Stimulated activated CD8-positive, alpha-beta memory T cell treated with anti-CD3 and anti-CD28 coated beads, Interleukin-2, amount 100 ng/mL, for 1 hour (primary cell): ENCODE measurements at places on chromosomes 5 and 9.

DNA sequence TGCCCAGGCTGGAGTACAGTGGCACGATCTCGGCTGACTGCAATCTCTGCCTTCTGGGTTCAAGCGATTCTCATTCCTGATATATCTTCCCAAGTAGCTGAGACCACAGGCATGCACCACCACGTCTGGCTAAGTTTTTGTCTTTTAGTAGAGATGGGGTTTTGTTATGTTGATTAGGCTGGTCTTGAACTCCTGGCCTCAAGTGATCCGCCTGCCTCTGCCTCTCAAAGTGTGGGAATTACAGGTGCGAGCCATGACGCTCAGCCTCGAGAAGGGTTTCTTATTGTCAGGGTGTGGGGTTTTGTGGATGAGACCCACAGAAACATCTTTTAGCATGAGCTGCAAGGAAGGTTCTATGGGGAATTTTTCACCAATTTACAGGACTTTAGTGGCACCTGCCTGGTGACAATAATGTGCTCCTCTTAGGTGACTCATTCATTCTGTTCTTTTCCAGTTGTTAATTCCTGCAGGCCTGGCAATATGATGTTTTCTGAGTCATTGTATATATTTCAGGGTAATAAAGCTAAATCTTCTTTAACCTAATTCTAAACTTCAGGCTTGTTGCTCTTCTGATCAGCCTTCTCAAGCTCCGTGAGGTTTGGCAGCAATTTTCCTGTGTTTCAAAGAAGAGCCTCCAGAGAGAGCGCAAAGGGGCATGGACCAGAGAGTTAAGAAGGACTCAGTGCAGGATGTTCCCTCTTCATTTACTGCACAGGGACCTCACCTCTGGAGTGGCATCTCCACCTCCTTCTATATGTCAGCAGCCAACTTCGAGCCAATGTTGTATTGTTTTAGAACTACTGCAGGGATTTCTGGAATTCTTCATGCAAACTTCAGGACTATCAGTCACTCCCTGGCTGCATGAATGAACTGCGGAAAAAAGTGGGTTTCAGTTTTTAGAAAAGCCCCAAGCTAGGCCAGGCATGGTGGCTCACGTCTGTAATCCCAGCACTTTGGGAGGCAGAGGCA, 77.8 kb upstream of the ZNF618 start:
- DNase-seq, result no peak

- DNase-seq, result no peak
Measured at GRCh38 chr9:911005-911404, 65.5 kb upstream of the DMRT3 start.

DNA sequence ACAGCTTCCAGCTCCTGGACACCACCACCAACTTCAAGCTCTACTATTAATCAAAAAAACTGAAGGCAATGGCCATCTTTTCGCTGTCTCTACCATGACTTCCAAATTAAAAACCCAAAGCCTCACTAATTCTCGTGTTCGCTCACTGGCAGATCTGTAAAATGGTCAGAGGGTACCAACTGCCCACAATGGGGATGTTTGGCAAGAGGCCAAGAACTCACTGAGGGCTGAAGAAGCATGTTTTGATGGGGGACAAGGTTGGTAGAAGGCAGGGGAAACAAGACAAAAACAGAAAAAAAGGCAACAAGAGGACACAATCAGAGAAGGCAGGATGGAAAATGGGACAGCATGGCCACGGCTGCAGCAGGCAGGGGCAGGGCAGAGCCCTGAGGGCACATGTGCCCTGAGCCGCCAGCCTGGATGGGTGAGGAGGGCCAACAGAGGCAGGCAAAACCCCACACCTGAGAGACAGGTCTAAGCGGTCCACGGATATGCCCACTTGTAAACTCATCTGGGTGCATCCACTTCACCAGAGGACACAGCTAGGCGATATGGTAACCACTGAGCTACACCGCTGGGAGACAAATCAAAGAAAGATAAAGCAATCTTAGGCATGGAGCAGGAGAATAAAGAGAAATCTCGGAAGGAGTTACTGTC, 50.3 kb downstream of the PFDN1 start:
- no peak for DNase-seq

- DNase-seq, result no peak
Measured at GRCh38 chr5:134093351-134093750, 21.1 kb upstream of the TCF7 start.

- DNase-seq, result no peak
Measured at GRCh38 chr9:14866200-14866749, 44.0 kb downstream of the FREM1 start.

DNA sequence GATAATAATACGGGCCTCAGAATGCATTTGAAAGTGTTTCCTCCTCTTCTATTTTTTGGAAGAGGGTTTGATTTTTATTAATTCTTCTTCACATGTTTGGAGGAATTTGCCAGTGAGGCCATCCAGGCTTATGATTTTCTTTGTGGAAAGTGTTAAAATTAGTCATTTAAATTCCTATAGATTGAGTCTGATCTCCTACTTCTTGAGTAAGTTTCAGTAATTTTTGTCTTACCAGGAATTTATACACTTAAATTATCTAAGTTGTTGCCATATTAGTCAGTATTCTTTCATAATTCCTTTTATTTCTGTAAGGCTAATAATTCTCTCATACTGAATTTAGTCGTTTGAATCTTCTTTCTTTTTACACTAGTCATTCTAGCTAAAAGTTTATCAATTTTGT, 25.2 kb upstream of the HAPLN1 start:
- no peak for DNase-seq

- no peak for DNase-seq
Measured at GRCh38 chr9:104871961-104872527, 55.9 kb downstream of the ABCA1 start.

- no peak for DNase-seq
Measured at GRCh38 chr5:9713356-9713755, 83.2 kb upstream of the TAS2R1 start.

- no peak for DNase-seq
Measured at GRCh38 chr9:20333991-20334390, 288.3 kb downstream of the MLLT3 start.

- no peak for DNase-seq
Measured at GRCh38 chr5:162466011-162466410, 398.4 kb downstream of the GABRG2 start.

DNA sequence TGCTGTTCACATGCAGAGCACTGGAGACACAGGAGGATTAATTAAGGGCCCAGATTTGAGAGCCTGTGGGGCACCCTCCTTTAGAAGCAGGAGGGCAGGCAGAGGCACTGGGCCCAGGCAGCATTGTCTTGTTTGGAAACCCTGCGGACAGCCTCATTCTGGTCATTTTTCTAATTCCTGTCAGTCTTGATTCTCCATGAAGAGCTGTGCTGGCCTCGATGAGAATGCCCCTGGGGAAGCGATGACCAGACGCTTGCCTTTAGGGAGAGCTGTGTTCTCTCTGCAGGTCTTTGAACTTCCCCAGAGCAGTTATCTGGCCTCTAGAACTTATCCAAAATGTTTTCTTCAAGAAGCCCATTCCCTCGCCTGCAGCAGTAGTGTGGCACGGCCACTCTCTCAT, 117.8 kb upstream of the PTCH1 start:
- no peak for DNase-seq

DNA sequence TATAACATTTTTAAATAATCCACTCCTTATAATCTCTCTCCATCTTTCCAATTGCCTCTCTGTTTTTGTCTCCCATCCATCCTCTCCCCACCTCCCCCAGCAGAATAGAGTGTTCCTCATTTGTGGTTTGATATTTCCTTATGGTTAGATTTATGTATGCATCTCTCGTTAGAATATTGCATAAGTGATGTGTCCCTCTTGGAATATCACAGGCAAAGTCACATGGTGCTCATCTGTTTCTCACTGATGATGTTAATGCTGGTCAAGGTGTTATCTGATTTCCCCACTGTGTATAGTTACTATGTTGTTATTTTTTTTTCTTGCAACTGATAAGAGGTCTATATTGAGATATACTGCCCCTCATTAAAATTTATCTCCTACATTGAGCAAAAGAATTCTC, 3.1 kb upstream of the LRRC70 start:
- no peak for DNase-seq

DNA sequence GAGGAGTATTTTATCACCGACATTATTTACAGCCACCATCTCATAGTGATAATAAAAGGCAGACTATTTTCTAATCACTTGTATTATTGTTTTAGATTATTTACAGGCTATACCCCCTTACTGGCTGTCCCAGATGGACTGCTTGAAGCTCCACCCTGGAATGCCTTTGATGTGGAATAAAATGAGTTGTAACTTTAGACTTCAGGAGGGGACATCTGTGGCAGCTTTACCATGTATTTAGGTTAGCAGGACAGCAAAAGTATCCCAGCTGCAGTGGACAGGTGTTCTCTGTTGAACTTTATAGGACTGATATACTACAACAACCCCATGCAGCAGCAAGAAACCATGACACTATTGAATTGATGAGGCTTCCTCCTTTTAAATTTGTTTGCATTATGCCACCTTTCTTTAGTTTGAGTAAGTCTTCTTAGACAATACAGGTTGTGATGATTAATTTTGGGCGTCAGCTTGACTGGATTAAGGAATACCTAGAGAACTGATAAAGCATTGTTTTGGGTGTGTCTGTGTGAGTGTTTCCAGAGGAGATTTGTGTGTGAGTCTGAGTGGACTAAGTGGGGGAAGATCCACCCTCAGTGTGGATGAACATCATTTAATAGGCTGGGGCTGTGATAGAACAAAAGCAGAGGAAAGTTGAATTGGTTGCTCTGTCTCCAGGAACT, 29.2 kb upstream of the C9orf57 start:
- no peak for DNase-seq

DNA sequence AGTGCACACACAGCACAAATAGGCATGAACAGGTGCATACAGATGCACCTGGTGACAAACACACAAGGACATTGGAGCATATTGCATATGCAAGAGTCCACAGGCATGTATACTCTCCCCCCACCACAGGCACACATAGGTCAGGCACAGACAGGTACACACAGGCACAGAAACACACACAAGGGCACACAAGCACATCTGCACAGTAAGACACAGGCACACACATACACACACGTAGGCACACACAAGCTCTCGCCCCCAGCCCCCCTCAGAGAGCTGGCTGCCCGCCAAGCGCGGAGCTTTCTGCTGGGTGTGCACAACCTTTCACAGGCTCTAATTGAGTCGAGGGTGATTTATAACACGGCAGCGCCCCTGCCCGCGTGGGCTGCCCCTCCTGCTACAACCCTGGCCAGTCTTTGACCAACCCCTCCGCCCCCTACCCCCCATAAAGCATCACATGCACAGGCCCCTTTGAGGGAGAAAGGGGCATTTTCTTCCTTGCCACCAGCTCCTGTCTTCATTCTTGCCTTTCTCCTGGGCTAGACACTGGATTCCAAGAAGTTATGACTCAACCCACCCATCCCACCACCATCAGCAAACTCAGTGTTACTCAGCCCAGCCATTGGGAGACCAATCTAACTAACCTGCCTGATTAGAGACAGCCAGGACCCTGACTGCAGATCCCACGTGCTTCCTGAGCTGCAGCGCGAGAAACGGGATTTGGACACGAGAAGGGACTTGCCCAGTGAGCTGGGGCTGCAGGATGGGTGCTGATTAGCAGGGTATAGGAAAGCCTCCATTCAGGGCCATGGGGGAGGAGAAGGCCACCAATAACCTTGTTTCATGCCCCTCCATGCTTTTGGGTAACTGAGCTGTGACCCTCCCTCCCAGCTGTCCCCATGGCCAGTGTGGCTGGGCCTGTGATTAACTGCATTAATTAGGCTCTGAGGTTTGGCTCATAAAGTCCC, 42.8 kb upstream of the PSD2 start:
- DNase-seq, result no peak

DNA sequence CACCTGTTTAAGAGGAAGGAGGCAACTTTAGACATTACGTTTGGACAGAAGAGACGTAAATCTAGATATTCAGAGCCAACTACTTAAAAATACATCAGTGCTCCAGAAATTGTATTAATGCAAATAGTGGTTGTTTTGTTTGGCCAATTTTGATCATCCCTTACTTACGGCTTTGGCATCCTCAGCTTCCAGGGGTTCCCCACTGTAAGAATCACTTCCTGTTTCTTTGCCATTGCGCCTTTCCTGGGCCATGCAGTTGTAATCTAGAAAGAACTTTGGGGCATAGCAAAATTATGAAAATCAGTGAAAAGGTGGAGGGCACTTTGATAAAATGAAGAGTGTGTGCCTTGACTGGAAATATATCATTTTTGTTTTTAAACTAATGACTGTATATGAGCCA, 537.2 kb upstream of the TLE4 start:
- DNase-seq, result no peak

GRCh38 chr5:1208743-1209488, 7.5 kb downstream of the SLC6A19 start:
- no peak for DNase-seq

DNA sequence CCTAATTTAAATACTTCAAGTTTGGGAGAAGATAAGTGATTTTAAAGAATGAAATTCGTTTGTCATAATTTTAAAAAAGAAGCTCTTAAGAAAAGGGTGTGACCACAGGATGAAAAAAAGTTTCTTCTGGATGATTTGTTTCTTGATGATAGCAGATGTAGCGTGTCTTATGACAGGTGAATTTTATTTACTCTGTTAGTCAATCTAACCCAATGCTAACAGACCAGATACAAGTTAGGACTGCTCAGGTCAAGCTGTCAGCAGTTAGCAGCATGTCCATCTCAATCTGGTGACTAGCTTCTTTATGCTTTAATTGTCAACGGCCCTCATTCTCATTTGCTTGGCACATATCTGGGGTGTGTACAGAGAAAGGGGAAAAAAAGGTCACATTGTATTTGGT, 456.0 kb downstream of the BNC2 start:
- DNase-seq, result no peak

- DNase-seq, result no peak
Measured at GRCh38 chr5:124920909-124921666, 174.6 kb upstream of the ZNF608 start.

GRCh38 chr9:4238522-4238921, 61.3 kb downstream of the GLIS3 start:
- no peak for DNase-seq

- DNase-seq, result no peak
Measured at GRCh38 chr5:4737868-4738267, 402.3 kb upstream of the ADAMTS16 start.

DNA sequence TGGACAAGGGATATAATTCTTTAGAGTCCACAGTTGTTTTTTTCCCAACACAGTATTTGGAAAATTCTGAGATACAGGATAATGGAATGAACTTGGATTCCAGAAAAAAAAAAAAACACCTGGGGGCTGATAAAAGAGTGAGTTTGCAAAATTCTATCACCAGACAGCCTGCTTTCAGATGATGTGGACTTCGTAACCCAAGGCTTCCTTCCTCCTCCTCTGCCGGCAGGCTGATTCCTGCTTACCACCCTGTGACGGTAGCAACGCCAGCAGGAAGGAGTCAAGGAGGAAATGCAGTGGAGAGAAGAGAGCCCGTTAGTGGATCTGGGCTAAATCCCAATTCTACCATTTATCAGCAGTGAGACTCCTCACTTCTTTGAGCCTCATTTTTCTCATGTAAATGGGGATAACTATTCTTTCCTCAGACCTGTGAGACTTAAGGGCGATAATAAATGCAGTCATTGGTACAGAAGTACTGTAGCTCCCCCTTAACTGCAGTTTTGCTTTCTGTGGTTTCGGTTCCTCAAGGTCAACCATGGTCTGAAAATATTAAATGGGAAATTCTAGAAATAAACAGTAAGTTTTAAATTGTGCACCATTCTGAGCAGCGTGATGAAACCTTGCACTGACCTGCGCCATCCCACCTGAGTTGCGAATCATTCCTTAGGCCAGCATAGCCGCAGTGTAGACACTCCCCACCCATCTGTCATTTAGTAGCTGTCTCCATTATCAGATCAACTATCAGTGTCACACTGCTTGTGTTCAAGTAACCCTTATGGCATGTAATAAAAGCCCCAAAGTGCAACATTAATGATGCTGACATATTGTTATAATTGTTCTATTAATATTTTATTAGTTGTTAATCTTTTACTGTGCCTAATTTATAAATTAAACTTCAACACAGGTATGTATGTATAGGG, 71.4 kb downstream of the DCP2 start:
- no peak for DNase-seq
